ENCODE measurements at places on chromosomes 3 and 15.

- DNase-seq: no peak
Measured at GRCh38 chr3:16319723-16320122, 54.7 kb downstream of the OXNAD1 start.

- no peak for DNase-seq
Measured at GRCh38 chr15:82943176-82943575, 9.3 kb downstream of the HOMER2 start.

- no peak for DNase-seq
Measured at GRCh38 chr15:72781631-72782030, 1.9 kb downstream of the ADPGK start.

DNA sequence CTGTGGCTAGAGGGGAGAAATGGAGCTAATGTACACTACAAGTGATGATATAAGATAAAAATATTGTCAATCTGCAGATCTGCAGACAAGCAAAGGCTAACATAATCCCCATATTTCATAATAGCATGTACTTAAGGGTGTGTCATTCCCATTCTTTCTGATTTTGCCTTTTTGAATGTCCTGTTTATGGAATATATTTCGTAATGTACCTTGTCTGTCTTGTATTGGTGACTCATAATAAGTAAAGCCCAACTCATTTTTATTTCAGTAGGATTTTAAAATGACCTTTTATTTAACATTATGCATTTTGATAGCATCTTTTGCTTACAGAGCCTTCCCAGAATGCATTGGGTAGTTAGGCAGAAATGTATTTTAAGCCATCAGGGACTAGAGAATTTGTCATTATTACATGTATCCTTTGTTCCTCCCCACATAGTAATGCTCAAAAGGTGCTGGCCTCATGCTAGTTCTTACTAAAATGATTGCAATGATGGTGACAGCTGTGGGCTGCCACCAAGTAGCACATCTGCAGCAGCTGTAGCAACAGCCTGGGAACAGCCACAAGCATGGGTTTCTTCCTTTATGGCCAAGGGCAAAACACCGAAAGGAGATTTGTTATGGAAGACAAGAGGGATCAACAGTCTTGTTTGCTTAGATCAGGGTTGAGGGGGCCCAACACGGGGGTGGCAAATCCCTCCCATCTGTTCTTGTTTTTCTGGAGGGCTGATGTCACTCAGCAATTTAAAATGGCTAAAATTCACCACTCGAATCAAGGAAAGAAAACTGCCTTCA is 188.5 kb downstream of the CADPS start:
- no peak for DNase-seq

GRCh38 chr15:100200287-100200880 is 141.4 kb downstream of the ADAMTS17 start:
- no peak for DNase-seq

- DNase-seq: peak; percentile 1
Measured at GRCh38 chr15:87031540-87032230, 952.0 kb downstream of the AGBL1 start.

- DNase-seq: no peak
Measured at GRCh38 chr3:54211097-54211496, 88.7 kb downstream of the CACNA2D3 start.

- DNase-seq: no peak
Measured at GRCh38 chr15:70463453-70463834, 299.9 kb downstream of the UACA start.

DNA sequence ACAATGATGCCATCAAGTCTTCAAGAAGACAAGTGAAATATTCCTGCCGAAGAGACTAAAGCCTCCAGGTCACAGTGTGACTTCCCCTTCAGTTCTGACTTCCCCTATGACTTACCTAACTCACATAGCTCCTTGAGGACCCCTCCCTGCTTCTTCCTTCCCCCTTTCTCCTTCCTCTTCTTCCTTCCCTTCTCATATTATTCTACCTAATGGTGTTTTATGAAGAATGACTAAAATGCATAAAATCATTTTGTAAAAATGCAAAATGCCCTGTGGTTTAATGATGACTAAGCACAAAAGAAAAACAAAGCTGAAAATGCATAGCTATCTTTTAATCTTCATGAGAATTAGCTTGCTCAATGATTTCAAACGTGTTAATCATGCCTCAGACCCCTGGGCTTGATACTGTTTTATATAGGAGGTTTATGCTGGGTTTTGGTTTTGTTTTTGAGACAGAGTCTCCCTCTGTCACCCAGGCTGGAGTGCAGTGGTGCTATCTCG is 26.1 kb upstream of the TM4SF4 start:
- DNase-seq: no peak

DNA sequence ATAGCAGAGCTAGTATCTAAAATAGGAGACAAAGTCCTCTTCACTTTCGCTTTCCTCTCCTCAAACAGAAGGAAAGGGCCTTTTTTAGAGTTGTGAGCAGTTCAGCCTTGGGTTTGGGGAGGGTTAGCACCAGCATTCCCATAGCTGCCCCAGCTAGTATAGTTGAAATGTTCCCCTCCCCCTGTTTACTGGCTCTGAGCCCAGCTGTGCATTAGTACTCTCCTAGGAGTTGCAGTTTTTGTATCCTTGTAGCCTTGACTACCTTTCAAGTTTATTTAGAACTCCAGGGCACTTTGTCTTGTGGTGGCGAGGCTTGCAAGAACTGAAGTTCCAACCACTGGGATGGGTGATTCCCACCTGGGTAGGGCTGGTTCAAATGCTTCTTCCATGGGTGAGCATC is 245.1 kb upstream of the NAALADL2 start:
- DNase-seq: no peak

DNA sequence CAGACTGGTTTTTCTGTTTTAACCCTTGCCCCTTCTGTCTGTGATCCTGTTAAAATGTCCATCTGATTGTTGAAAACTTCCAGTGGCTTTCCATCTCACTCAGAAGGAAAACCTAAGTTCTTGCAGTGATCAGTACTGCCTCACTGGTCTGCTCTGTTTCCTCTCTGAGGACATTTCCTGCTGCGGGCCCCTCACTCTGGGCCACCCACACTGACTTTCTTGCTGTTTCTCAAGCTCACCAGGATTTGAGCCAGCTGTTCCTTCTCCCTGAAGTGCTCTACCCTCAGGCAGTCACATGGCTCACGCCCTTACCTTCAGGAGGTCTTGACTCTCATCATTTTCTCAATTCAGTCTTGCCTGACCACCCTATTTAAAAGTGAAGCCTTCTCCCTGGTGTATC is 1.8 kb downstream of the GRK7 start:
- DNase-seq: peak; percentile 65

DNA sequence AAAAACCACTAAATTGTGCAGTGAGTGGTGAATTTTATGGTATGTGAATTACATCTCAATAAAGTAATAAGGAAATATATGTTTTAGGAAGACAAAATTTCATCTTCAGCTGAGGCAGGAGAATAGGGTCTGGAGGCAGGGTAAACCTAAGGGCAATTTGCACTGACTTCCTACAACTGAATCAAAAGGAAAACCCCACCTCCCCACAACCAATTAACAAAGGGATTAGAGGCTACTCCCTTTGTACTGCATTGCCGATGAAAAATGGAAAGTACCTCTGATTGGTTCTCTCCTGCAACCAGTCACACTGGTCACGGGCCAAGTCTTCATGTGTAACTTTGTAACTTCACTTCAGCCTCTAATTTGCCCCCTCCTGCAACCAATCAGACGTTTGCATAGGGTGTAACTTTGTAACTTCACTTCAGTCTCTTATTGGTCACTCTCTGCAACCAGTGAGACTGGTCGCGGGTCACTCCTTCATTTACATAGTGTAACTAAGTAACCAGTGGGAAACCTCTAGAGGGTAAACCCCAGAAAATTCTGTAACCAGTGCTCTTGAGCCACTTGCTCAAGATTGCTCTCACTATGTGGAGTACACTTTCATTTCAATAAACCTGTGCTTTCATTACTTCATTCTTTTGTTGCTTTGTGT is 244.5 kb downstream of the CNTN4 start:
- DNase-seq: no peak

DNA sequence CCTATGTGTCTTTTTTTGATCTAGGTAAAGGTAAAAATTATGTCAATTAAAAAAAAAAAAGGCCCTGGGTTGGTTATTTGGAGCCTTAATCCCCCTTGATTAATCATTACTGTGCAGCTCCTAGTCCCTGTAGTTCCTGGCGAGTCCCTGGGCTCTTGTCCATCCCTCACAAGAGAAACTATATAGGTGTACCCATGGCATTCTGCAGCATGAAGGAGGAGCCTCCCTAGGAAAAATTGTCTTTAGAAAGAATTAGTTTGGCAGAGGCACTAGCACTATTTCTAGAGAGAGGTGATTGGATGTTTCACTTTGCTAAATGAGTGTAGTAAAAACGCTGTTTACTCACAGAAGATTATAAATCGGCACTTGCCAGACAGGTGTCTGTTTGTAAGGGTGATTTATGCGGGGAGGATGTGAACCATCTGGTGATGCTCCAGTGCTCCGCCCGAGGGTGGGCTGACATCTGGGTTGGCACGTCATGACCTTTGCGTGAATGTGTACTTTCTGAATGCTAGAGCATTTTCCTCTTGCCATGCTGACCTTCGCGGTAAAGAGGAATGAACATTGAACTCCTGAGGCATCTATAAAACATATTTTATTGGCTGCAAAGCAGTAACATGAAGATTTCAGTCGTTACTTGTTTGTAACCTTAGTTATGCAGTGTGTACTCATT is 12.6 kb downstream of the PLCL2 start:
- DNase-seq: no peak

GRCh38 chr15:92011611-92012367 is 158.3 kb downstream of the SLCO3A1 start:
- DNase-seq: no peak

DNA sequence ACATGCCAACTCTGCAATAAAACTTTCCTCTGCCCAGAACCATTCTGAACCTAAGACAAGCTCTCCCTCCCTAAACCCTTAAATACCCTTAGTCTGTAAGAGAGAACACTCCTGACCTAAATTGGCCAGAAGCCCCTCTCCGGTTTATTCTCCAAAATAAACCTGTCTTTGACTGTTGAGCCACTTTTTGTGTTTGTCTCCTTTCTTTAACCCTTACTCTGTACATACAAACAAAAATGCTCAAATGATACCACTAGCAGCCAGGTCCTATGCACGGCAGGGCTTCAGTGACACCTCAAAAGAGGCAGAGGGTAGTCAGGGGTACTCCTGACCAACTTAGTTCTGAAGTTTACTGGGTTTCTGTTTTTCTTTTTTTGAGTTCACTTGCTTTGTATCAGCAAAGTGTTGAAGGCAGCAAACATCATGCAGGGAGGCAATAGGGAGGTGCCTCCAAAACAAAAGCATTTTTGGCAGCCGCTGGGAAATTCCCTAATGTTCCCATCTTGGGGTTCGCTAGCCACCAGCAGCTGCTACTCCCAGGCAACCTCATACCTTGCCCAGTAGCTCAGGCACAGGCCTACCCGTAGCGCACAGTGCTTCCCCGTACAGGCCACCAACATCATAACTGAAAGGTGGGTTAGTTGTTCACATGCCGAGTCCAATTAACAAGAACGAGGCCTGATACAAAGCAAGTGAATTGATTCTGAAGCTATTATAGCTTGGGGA is 62.9 kb upstream of the GCNT3 start:
- no peak for DNase-seq

DNA sequence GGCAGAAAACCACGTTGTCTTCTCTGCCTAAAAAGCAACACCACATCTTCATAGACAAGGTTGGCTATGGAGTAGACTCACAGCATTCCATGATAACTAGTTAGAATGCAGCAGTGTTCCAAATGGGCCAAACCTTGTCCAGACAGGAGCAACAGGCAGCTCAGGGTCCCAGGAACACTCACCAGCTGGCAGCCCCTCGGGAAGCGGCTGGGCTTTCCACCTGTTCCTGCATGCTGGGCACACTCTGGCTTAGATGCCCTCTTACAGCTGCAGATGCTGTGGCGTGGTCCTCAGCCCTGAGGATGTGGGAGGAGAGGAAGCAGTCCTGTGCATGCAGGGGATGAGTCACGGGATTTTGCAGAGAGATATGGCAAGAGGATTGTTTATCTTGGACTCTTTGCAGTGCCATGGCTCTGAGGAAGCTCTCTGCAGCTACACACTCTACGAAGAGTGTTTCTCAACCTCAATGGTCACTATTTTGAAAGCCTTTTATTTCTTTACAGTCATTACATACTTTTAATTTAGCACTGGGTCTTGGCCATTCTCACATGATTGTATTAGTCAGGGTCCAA is 11.3 kb downstream of the NRROS start:
- DNase-seq: peak; percentile 98

GRCh38 chr3:50520849-50521248 is 17.4 kb upstream of the CACNA2D2 start:
- no peak for DNase-seq

DNA sequence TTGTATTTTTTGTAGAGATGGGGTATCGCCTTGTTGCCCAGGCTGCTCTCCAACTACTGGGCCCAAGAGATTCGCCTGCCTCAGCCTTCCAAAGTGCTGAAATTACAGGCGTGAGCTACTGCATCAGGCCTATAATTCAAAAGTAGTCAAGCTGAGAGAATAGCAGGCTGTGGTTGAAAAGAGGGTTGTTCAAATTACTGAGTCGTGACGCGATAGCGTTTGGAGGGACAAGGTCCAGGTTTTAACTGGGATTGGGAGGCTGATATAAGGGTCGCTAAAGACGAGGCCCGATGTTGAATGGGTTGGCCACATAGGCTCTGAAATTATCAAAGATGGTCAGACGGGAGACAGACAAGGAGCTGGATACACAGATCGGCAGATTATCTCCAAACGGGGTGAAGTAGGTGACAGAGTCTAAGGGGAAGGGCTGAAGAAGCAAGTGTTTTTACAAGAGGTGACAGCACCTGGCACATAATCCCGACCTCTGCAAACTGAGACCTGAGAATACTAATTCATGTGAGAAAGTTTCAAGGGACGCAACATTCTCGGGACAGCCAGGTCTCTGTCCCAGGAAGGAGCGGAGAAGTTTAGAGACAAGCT is 759 bp upstream of the ARID3B start:
- no peak for DNase-seq

DNA sequence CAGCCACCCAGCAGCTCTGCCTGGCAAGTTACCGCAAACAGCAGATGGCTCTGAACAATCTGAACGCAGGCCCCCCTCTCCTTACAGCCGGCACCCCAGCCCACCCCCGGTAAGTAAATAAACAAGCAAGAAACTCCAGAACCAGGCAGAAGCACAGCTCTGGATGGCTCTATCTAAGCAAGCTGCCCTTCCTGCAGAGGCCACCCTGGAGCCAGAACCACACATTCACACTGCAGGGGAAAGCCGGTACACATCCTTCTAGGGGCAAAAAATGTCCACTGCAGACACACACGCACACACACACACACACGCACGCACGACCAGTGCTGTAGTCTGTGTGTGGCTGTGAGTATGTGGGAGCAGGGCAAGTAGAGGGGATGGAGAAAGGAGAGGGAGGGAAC is 63.9 kb downstream of the ADCY5 start:
- DNase-seq: peak; percentile 57

- DNase-seq: peak; percentile 49
Measured at GRCh38 chr3:168051531-168052471, 43.9 kb downstream of the GOLIM4 start.

- DNase-seq: peak; percentile 48
Measured at GRCh38 chr15:66703540-66703941, 1.5 kb downstream of the SMAD6 start.

DNA sequence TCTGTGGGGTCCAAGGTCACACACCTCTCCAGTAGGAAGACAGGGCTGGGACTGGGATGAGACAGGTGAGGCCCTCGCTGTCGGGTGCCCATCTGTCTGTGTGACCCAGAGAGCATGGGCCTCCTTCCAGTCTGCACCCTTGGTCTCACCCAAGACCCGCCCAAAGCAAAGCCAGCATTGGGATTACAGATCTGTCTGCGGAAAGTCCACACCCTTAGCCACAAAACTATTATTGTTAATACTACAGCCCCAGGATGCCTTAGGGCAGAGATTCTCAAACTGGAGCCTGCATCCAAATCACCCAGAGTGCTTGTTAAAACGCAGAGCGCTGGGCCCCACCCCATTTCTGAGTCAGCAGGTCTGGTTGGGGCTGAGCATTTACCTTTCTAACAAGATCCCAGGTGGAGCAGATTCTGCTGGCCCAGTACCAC is 58.5 kb upstream of the ZNF148 start:
- no peak for DNase-seq
